ENCODE measurements at places on chromosomes 7 and 10.
A peak's percentile ranks its signal among the peaks of the same experiment; 100 is the strongest.

GRCh38 chr10:6211671-6212635 lies 9.2 kb downstream of the PFKFB3 start:
- no peak for DNase-seq

DNA sequence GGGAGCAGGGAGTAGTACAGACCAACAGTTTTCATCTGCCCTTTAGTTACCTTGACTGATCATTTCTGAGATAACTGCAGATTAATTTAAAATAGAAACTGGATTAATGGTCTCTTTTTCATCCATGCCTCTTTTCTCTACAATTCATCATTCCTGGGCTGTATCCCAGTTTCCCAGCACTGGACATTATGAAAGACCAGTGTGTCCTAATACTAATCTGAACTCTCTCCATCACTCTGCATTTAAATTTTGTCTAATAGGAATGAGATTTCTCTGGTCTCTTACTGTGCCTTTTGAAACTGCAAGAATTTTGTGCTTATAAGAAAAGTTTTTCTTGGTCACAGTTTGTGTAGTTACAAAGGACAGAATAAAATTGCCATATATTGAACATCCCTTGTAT lies 12.7 kb downstream of the PLEKHA8 start:
- DNase-seq, result no peak

DNA sequence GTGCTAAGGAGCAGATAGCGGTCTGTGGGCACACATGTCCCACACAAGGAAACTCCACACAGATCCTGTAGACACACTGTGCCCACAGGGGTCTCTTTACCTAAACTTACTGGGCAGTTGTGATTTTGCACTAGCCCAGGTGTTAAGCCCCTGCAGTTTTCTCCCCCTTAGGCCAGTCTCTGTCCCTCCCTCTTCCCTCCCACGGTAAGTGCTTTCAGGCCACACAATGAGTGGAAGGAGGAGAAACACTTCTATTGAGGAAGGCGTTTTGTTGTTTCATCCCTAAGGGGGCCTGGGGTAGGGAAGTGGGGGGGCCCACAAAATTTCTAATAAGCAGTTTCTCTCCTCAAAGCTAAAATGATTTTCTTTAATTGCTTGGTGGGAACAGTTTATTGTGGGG lies 51.4 kb downstream of the FBXW4 start:
- DNase-seq, result no peak

- DNase-seq, result no peak
Measured at GRCh38 chr10:117174439-117175214, 22.7 kb upstream of the KCNK18 start.

DNA sequence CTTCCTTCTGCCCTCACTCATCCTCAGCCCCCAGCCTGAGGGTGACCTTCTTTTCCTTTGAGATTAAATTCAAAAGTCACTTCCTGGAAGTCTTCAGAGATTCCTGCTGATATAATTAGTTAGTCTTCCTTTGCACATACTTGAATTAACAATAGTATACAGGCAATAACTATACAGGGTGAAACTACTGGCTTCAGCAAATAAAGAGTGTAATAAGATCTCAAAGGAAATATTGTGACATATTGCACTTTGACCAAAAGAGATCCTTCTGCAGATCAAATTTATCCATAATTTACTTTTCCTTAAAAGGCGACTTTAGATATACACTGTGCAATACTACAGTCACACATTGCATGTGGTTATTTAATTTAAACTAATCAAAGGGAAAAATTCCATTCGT lies 123.8 kb downstream of the SEMA3A start:
- no peak for DNase-seq

DNA sequence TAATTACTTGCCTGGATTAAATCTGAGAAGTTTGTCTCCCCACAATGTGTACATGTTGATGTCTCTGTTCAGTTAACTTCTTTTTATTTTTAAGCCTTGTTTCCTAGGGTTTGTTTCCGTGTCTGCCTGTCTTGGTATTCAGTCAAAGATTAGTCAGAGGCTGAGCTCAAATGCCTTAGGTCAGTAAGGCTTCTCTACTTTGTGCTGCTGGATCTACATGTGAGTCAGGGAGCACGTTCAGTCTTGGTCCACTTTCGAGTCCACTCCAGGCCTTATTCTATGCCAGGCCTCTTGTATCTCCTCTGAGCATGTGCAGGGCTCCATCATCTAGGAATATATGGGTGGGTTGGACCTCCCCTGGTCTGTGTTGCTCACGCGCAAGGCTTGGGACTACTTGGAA lies 93.3 kb upstream of the FZD8 start:
- DNase-seq, result no peak

GRCh38 chr7:116246357-116246756 lies 36.0 kb downstream of the TES start:
- DNase-seq, result no peak

GRCh38 chr10:94524146-94524545 lies 21.4 kb upstream of the HELLS start:
- DNase-seq, result no peak

DNA sequence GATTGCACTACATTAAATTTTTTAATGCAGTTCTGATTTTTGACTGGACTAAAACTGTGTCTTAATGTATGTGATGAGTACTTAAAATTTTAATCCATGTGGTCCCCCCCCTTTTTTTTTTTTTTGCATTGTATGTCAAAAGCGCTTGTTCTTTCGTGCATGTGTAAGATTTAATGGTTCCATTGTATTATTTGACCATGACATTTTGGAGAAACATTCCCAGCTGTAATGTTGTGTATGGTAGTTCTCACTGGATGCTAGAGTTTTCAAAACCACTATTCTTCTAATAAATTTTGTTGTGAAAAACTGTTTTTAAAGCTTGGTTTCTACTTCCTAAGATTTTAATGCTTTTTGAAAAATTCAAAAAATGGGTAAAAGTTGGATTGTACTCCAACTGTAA lies 132.0 kb downstream of the LCOR start:
- no peak for DNase-seq

DNA sequence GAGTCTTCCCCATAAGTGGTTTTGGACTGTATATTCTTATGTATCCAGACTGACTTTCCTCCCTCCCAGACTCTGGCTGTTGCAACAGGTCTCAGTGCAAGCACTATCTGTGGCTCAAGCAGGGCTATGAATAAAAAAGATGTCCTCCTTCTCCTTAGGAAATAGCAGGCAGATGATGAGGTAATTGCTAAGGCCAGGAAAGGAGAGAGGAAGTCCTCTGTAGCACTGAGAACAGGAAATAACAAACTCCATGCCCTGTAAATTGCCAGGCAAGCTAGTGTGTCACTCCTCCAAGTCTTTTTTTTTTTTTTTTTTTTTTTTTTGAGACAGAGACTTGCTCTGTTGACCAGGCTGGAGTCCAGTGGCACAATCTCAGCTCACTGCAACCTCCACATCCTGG lies 900.1 kb downstream of the TYW1 start:
- DNase-seq, result no peak

GRCh38 chr10:113015201-113015600 lies 65.2 kb downstream of the TCF7L2 start:
- DNase-seq, result no peak

- no peak for DNase-seq
Measured at GRCh38 chr10:93080350-93081046, 6.8 kb downstream of the CYP26A1 start.

- no peak for DNase-seq
Measured at GRCh38 chr10:59460601-59461000, 98.3 kb upstream of the FAM13C start.

GRCh38 chr10:46992803-46993561 lies 81.8 kb downstream of the PTPN20 start:
- no peak for DNase-seq

DNA sequence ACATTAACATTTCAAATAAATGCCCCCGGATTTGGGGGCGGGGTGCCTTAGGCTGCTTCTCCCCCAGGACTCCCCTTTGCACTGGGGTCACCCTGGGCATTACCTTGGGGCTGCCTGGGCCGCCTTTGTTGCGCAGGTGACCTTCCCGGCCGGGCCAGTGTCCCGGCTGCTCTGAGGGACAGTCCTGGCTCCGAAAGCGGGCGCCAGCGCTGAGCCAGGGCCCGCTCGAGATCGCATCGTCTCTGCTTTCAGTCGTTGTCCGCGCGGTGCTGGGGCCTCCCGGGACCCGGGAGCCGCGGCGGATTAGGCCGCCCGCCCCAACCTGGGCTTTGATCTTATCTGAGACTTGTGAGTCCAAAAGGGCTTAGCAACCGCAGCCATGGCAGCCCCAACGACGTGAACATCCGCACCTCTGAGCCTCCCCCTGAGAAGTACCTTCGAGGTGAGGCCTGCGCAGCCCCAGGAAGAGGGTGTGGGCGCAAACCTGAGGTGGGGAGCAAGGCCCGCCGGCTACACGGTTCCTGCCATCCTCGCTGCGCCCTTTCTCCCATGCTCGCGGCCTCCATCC lies 14.8 kb upstream of the WAPL start:
- no peak for DNase-seq

- DNase-seq, result no peak
Measured at GRCh38 chr7:41103331-41103730, 599.6 kb downstream of the INHBA start.

DNA sequence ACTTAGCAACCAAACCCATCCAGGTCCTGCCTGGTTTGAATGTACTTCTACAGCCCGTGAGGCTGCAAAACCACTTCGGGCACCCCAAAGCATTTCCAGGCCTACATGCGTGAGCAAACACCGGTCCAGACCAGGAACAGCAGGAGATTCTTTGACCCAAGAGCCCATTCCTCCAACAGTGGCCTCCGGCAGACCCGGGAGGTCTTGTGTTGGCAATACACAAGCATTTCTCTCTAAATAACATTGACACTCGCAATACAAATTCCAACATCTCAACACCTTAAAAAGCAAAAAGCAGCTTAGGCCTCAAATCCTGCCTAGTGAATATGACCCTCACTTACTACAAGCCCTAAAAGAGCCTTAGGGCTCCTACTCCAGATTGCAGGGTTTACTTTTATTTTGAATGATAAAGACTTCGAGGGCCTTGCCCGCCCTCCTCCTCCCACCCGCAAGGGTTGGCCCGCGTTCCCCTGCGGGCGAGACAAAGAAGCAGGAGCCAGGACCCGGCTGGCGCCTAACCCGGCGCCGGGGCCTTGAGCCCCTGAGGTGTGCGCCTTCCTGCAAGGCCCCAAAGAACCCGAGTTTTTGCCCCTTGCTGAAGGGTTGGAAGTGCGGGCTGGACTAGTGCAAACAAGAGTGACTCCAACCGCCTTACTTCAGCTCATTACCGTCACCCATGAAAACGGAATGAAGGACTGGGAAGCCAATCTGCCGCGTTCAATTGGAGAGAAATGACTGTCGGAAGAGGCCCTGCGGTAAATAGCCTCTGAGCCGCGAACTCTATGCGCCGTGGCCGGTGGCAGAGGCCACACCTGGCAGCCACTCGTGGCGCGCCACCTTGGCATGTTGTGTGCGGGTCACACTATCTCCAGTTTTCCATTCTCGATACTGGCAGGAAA lies 3.4 kb upstream of the DLX6 start:
- no peak for DNase-seq

- no peak for DNase-seq
Measured at GRCh38 chr10:78757344-78757925, 311.3 kb upstream of the ZMIZ1 start.

- no peak for DNase-seq
Measured at GRCh38 chr10:100688201-100688600, 57.2 kb upstream of the PAX2 start.

DNA sequence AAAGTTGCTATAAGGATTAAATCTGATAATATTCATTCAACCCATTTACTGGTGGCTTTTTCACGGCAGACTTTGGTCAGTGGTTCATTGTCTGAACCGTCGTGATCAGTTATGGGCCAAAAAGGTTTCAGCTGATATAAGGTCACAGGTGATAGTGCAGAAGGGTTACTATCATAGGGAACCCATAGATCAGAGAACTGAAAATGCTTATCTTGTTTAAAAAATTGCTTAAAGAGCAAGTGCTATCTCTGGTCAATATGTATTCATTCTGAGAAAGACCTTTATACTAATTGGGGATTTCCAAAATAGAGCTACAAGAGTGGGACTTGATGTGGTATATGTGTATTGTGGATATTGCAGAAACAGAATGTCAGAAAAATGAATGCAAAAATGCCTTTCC lies 147.8 kb upstream of the SEMA3E start:
- DNase-seq, result no peak

GRCh38 chr10:13587391-13587790 lies 626 bp downstream of the PRPF18 start:
- DNase-seq, result no peak

DNA sequence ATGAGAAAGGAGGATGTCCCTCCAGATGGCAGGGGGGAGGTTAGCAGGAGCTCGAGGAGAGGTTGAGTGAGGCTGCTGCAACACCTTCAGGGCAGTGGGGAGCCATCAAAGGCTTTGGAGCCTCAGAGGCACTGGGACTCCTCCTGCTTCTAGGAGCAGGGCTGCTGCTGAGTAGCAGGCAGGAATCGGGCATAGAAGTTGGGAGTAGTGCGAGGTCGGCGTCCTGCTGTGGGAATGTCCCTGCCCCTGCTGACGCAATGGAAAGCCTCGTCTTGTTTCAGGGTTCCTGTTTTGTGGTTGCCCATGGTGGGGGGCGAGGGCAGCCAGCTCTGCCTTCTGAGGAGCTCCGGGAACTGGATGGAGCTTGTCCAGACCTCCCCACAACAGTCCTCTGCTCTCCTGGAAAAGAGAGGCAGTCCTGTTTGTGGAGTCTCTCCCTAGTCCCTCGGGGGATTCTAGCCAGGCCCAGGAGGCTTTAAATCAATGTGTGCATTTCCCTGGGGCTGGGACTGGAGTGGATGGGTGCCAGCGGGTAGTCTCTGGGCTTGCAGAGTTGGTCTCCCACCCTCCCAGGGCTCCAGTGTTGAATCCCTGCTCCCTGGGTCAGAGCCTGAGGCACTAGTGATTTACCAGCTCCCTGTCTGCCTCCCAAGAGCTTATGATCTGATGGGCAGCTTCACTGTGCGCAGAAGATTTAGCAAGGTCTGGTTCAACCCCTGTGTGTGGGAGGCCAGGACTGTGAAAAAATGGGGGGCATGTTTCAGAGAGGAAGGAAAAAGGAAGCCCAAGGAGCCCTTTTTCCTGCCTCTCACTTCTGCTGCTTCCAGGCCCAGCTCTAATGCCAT lies 98.7 kb upstream of the PPIF start:
- peak; percentile 91 for DNase-seq

DNA sequence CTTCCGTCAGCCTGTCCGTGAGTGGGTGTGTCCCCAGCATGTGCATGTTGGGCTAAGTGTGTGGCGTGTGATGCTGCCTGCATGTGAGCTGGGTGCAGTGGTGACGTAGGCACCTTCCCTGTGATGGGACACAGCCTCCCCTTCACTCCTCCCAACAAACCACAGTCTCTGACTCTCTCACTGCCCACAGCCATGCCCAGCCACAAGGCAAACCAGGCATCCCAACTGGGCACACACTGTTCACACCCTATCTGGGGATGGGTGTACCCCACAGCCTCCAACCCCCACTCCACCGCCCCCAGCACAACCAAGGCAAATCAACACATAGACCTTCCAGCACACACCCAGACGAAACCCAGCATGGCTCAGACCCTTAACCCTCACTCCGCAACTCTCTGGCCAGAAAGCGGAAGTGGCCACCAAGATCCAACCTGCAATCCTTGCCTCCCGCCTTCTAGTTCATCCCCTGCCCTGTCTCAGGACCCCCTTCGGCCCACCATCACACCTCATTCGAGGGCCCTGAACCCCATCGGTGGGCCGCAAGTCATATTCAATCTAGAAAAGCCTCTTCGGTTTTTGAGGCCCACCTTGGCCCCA lies 10.4 kb downstream of the PSD start:
- DNase-seq, result no peak

Data from brain pericyte (primary cell).